Stimulated activated memory B cell treated with anti-CD40 and anti-IgM and Interleukin-4, amounts not matched to agents 10 μg/mL and 1 μg/mL and 100 μg/mL, for 72 hours (primary cell): ENCODE measurements at places on chromosomes 2 and 18.
A peak's percentile ranks its signal among the peaks of the same experiment; 100 is the strongest.

- ATAC-seq: peak; percentile 40
Measured at GRCh38 chr18:22691946-22692710, 241.0 kb upstream of the RBBP8 start.

DNA sequence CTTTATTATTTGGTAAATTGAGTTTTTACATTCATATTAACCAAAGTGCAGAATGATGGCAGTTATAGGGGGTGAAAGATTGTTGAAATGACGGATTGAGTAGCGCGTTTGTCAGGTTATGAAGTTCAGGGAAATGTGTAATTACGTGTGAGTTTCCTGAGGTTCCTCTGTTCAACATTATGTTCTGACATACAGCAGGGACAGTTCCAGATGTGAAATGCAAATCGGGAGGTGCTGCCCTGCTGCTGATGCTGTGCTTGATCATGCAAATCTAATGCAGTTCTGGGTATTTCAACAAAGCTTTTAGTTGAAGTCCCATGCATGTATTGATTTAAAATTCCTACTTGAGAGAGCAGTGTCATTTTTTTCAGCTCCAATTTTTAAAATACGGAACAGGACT is 57.9 kb downstream of the CDH7 start:
- ATAC-seq: no peak

GRCh38 chr2:85018049-85018447 is 47.1 kb downstream of the KCMF1 start:
- ATAC-seq: no peak

DNA sequence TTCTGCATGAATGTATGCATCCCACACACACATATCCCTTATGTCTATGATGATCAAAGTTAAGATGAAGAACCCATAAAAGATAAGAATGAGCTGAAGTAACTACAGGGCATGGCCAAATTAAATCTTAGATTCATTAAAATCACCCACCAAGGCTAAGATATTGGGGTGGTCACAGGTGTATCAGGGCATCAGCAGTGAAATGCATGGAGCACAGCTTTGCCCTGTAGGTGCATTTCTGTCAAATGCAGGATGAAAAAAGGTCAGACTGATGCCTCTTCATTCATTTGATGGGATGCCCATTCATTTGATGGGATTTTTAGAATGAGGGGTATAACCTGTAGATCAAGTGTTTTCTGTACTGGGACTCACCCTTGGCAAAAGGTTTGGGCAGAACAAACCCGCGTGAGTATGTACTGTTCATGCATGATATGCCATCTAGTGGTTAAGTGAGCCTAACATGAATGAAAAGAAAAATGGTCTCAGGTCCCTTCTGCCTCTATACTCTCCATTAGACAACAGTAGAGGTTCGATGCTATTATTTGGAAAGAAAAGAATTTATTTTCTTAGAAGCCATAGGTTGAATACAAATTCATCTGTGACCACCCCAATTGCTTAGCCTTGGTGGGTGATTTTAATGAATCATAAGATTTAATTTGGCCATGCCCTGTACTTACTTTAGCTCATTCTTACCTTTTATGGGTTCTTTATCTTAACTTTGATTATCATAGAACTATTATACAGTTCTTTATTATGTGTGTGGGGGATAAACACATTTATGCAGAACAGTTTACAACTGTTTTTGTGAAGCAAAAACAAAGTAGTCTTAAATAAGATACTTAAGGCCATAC is 43.2 kb upstream of the NOSTRIN start:
- ATAC-seq: peak; percentile 70

- no peak for ATAC-seq
Measured at GRCh38 chr2:159066541-159067156, 98.2 kb downstream of the TANC1 start.

GRCh38 chr2:24304098-24304497 is 56.2 kb downstream of the ITSN2 start:
- ATAC-seq: no peak

- ATAC-seq: no peak
Measured at GRCh38 chr2:100673691-100674485, 111.1 kb downstream of the PDCL3 start.
